A673 (cell line): ENCODE measurements at places on chromosomes 1 and 21. TPM values are rescaled to one million over a fixed set of nuclear protein-coding genes. Genes with fewer than 3 reads are reported as not detected.

- no peak for DNase-seq
These were observed 4.1 kb downstream of the GPA33 start for GRCh38 chr1:167086033-167086432.

- DNase-seq, result no peak
These were observed 129.8 kb upstream of the SAMSN1 start for GRCh38 chr21:14675774-14676530.

GRCh38 chr1:9942399-9942938, 722 bp downstream of the LZIC start:
- DNase-seq, result peak; percentile 76

DNA sequence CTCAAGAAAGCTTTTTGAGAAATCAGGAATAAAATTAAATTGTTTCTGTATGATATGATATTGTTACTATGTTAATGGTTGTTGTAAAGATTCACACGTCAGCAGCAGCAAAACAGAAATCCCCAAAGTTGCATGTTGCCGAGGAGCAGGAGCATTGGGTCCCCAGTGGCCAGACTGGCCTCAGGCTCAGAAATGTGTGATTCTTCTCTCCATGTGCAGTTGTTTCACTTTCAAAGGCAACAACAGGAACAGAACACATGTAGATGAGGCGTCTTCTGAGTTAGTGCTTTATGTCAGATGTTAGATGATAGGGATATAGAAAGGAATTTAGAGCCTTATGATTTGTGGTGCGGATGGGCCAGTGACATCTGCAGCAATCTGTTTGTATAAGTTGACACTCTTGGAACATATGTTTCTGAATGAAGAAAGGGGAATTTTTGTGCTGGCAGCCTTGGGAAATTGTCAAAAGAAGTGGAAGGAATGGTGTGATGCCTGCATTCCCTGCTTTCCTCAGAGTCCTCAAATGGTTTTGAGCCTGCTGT, 2.1 kb upstream of the TTLL7 start:
- no peak for DNase-seq

GRCh38 chr21:32592929-32593502, 7.7 kb upstream of the TCP10L start:
- no peak for DNase-seq

Gene MCOLN3
- 0.82 and 1.6 TPM in 2 replicates for total RNA-seq

Gene PATJ
- 6.6 and 8.2 TPM in 2 replicates for total RNA-seq

GRCh38 chr1:10852486-10852885, 56.0 kb upstream of the CASZ1 start:
- DNase-seq, result no peak

DNA sequence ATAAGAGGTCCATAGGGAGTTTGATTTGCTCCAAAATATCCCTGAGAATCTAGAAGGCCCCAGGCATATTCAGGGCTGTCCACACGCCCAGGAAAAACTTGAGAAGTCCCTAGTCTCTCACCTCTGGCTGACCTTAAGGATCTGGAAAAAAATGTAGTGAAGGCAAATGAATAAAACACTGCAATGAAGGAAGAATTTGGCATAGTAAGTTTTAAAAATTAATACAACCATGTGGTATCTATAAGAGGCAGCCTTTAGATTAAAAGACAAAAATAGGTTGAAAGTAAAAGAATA, 91.3 kb downstream of the COLGALT2 start:
- no peak for DNase-seq

- no peak for DNase-seq
These were observed 25.3 kb downstream of the SLC27A3 start for GRCh38 chr1:153800516-153800915.

- no peak for DNase-seq
These were observed 197.1 kb downstream of the AJAP1 start for GRCh38 chr1:4851385-4852065.

DNA sequence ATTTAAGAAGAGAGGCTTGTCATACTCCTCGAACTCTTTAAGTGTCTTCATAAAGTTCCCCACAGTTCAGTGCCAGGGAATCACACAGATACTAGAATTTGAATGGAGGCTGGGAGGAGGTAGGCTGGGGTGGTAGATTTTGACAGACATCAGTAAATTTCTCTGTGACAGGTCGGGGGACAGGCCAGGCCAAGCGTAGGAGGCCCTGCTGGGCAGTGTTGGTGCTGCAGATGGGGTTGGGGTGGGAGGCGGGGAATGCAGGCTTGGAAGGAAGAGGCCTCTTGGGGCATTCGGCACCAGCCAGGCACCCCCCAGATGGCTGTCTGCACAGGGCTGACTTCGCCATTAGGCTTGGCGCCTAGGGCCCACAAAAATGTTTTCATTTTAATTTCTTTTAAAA, 84.0 kb downstream of the MAN1C1 start:
- DNase-seq, result no peak

DNA sequence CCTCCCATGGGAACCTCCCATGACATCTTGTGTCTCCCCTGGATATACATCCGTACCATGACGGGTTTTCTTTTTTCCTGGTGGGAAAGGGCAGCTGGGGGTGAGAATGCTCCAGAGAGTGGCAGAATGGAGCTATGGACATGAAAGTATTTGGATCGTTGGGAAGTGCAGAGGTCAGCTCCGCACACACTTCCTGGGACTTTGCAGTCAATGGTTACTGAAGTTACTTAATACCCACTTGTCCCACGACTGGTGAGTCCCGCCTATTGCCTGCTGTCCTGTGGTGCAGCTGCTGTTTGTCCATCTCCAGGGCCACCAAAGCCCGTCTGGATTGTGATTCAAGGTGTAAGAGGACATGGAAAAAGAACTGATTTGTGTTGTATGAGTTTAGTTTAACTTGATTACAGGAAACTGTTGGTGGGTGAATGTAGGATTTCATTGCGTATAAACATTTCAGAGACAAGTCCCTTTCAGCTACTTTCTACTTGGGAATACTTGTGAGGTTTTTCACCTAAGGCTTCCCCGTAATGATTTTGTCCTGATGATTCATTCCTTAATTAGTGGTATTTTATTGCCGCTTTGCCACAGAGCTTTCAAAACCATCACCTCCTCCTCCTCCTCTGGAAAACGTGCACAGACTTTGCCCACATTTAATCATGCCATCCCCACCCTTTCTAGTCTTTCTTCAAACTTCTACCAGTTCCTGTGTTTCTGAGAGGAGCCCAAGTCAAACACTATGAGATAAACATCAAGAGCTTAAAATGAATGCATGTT, 308.8 kb downstream of the KIF26B start:
- no peak for DNase-seq

DNA sequence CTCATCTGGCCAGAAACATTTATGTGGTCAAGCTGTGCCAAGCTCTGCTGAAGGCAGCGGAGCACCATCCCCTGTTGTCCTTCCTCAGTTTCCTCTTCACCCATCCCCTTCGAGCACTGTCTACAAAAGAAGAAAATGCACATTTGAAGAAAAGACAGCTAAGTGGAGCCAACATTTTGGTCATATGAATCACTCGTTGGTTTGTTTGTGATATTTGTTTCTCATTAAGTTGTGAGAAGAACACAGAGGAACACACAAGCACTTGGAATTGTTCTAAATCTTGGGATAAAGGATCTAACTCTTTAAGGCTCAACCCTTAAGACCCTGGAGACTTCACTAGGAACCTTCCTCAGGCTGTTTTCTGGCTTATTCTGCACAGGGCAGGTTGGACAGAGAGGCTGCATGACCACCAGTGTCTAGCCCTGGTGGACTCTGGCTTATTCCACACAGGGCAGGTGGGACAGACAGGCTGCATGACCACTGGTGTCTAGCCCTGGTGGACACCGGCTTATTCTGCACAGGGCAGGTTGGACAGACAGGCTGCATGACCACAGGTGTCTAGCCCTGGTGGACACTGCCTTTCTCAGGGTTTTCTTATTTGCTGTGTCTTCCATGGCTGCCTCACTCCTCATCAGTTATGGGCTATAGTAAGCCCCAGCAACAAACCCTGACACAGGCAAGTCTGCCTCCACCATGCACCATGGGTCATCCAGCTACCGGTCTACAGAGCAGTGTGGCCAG, 35.3 kb upstream of the COL6A2 start:
- DNase-seq, result no peak

Gene BCAN
- not detected in 2 replicates for total RNA-seq
